H9 (cell line): ENCODE measurements at places on chromosomes 7 and 10.

DNA sequence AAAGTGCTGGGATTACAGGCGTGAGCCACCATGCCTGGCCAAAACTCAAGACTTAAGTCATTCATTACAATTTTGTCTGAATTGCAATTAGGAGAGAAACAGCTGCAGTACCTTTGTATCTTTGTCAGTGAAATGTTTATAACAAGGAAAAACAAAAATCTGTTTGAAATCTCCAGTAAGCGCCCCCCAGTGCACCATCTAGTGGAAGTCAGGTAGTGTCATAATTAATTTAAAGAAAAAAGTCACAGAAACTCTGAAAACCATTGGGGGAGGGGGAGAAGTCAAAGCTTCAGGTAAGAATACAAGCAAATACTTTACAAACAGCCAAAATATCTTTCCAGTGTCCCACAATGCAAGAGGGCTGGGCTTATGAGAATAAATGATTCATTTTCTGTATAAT is 2.8 kb downstream of the MPP7 start:
- DNase-seq = no peak

DNA sequence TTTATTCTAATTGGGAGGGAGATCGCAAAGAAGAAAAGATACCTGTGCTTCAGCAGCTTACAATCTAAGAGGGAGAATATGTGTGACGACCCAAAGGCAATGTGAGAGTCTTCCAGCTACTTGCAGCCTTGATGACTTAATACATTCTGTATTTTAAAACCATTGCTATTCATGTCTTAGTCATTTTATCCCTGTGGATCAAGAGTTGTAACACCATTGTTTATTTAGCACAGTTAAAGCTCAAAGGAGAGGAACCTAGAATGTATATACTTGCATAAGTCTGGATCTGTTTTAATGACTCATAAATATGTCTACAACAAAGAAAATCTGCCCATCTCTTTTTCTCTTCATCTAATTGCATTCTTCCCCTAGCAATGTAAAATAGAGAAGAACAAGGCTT is 117.9 kb upstream of the DLX6 start:
- no peak for DNase-seq

DNA sequence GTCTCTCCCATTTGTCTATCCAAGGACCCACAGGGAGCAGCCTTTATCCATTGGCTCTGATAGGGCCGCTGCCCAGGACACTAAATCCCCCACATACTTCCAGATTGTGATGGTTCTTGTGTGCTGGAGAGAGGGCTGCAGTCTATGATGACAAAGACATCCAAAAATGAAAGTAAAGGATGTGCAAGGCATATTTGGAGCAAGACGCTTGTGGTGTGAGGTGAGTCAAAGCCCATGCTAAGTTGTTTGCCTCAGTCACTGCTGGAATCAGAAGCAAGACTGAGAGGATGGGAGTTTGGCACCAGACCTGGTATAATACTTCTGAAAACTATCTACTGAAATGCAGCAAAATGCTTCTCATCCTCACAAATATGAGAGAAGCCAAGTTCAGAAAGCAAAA is 22.7 kb downstream of the ZNF22 start:
- DNase-seq = no peak

DNA sequence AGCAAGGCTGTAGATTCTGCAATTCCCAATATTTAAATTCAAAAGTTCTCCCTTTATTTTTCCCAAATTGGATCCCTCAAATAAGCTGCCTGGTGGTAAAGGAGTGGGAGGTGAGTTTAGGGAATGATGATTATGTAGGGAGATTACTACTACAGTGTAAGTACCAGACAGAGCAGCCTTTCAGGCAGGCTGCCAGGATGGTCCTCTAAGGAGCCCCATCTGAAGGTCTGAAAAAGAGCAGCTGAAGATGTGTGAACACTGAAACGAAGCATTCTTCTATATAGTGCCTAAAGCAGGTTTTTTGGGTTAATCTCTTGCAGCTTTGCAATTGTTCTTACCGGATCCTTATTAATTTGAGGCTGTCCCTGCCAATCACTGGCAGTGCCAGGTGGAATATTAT is 84.7 kb downstream of the CREB5 start:
- no peak for DNase-seq

DNA sequence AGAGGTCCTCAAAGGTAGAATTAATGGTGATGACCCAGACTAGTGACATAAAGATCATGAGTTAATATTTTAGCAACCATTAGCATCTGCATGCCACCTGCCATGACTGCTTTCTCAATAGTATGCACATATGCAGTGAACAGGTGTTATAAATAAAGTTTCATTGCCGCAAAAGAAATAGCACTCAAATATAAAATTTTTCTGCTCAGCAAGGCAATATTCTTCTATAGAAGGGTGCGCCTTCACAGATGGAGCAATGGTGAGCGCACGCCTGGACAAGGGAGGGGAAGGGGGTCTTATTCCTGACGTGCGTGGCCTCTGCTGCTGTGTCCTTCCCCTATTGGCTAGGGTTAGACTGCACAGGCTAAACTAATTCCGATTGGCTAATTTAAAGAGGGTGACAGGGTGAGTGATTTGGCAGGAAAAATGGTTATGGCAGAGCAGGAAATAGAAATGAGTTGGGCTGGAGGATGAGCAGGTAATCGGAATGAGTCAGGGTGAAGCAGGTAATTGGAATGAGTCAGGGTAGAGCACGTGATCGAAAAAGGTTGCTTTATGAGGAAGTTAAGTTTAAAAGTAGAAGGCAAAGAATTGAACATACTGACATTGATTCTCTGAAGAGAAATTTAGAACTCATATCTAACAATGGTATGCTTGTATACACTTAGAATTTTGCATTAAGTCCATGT is 24.7 kb upstream of the TRIM24 start:
- no peak for DNase-seq

DNA sequence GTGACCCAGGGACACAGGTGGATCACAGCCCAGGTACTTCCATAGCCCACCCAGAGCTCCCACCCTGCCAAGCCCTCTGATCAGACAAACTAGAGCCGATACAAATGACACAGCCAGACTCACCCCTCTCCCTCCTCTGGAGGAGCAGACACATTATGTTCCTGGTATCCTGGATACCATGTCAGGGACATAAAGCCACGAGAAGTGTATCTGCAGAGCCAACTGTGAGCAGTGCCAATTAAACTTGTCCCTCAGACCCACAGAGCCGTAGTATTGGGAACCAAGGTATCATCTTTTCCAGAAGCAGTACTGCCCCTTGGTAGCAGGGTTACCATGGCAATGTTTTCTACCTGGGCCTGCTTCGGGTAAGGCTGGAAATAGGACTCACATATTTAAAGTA is 47.3 kb upstream of the CPXM2 start:
- DNase-seq = no peak
